Activated T-helper 1 cell treated with anti-CD3 and anti-CD28 coated beads, Interleukin-12 subunit alpha, Interleukin-12 subunit beta, Interleukin-2, Interleukin-4 antibody, amounts not matched to agents 30 ng/mL and 10 ng/mL and 1 ng/mL, durations not matched to agents 14 hours and 24 hours and 36 hours (primary cell): ENCODE measurements at places on chromosomes 1 and 21. TPM values are rescaled to one million over a fixed set of nuclear protein-coding genes. Genes with fewer than 3 reads are reported as not detected.

Gene SELL
- 115 and 117 TPM in 2 replicates for total RNA-seq

Gene EDARADD
- 56.8 and 57.8 TPM in 2 replicates for total RNA-seq

Gene DLGAP3
- total RNA-seq = 0.65 and 0.93 TPM in 2 replicates

Gene OR2AK2
- total RNA-seq = not detected in 2 replicates

Gene RAP1GAP
- total RNA-seq = 0.23 and 0.81 TPM in 2 replicates

Gene C4BPA
- total RNA-seq = not detected in 2 replicates

Gene PTGS2
- 0.67 and 0.71 TPM in 2 replicates for total RNA-seq

Gene OR2T33
- not detected in 2 replicates for total RNA-seq
